ENCODE measurements at places on chromosomes 7 and 10. TPM values are rescaled to one million over a fixed set of nuclear protein-coding genes. Genes with fewer than 3 reads are reported as not detected.

DNA sequence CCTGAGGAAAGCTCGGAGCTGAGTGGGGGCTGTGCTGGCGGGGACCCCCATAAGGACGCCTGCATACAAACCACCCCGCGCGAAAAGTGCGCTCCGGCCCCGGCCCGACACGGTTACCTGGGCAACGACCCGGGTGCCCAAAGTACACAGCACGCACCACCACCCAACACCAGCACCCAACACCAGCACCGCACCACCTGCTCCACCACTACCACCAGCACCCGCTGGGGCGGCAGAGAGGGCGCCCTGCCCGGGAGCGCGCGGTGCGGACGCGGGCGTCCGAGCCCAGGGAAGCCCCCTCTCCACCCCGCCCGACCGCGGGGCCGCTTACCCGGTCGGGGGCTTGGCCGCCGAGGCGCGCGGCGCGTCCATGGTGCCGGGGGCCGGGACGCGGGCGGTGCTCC lies 345 bp downstream of the COBL start:
- H3K4me3 ChIP-seq, result peak overlapping the region; percentile 86
- H3K27me3 ChIP-seq, result peaks cover 31% of the 10 kb centered on the region
- no peak overlapping the region for H3K27ac ChIP-seq
- DNase-seq, result peak; percentile 83
- H3K4me1 ChIP-seq, result peaks cover 23% of the 10 kb centered on the region
- H3K36me3 ChIP-seq, result no peaks in the 10 kb centered on the region

The PRTFDC1 gene
- 13.6 TPM for total RNA-seq

The NPC1L1 gene
- 2.0 TPM for total RNA-seq

- no peak overlapping the region for H3K4me3 ChIP-seq
- H3K4me1 ChIP-seq, result no peaks in the 10 kb centered on the region
- no peaks in the 10 kb centered on the region for H3K36me3 ChIP-seq
- H3K27me3 ChIP-seq, result no peaks in the 10 kb centered on the region
These were observed 176.0 kb upstream of the SVIL start for GRCh38 chr10:29810816-29811215.

- H3K27me3 ChIP-seq, result no peaks in the 10 kb centered on the region
- H3K36me3 ChIP-seq, result no peaks in the 10 kb centered on the region
- no peak overlapping the region for H3K4me3 ChIP-seq
- no peaks in the 10 kb centered on the region for H3K4me1 ChIP-seq
These were observed 28.1 kb downstream of the ARID5B start for GRCh38 chr10:61929555-61929954.

Measured in endodermal cell (in vitro differentiated cells).